ENCODE measurements at places on chromosomes 13 and 19.
A peak's percentile ranks its signal among the peaks of the same experiment; 100 is the strongest.

DNA sequence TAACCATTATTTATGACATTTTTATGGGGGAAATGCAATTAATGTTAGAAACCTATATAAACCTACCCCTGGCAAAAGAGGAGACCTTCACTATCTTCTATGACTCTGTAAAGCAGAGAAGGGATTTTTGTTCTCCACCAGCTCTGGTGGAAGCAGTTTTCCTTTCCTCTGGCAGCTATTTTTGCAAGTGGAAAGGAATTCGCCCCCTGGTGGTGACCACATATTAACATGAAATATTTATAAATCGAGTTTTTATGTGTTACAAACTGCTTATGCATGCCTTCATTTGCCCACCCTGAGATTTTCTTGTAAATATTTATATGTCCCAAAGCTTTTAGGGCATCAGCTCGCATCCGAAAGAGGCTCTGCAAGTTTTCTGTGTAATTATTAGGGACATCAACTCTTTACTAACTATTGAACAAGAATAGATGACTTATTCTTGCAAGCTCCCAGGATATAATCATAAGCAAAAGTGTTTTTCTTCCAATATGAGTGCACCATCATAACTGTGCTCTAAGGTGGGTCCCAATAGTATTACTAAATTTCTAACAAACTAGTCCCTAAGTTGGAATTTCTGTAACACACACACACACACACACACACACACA, 62.4 kb downstream of the SERTM1 start:
- peak; percentile 82 for DNase-seq

DNA sequence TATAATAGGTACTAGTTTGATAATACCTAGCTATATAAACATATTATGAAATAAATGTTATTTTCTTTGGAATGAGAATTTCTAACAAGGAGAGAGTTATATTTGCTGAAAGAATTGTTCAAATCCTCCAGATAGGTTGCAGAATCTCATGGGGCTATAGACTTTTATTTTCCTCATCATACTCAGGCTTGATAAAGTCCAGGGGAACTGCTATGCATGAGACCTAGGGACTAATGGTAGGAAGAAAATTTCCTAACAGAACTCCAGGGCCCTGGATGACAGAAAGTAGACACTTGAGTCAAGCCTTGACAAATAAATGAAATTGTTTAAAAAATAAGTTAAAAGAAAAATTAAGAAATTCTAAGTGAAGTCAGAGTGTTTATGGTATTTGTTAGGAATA, 138.5 kb upstream of the DACH1 start:
- DNase-seq: no peak

- no peak for DNase-seq
Measured at GRCh38 chr13:32735859-32736258, 149.6 kb downstream of the PDS5B start.

- DNase-seq: no peak
Measured at GRCh38 chr19:47097396-47098201, 16.0 kb downstream of the ZC3H4 start.

- DNase-seq: no peak
Measured at GRCh38 chr13:108932196-108932595, 302.8 kb downstream of the MYO16 start.

DNA sequence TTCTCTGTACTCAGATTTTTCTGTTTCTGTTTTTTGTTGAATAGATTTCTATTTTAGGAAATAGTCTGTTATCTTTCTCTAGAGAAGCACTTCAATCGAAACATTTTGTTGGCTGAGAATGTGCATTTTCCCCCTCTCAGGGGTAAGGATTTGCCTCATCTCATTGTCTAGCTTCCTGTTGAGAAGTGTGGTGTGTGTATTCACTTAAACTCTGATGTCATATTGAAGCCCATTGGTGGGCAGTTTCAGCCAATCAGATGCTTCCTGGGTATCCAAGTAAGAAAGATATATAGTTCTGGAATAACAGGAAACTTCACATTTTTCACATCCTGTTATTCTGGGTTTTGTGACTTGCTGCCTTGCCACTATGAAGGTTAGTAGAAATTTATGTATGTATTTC, 87.6 kb downstream of the ARHGEF7 start:
- peak; percentile 96 for DNase-seq

All from choroid plexus epithelial cell (primary cell).